ENCODE measurements at places on chromosomes 2 and 18. TPM values are rescaled to one million over a fixed set of nuclear protein-coding genes. Genes with fewer than 3 reads are reported as not detected.

GREB1L gene
- 0.58 TPM for total RNA-seq

DUSP19 gene
- total RNA-seq = 2.0 TPM

MYOM1 gene
- 7.9 TPM for total RNA-seq

NEURL3 gene
- total RNA-seq = 2.5 TPM

RAPGEF4 gene
- 1.5 TPM for total RNA-seq

TM4SF20 gene
- 4.2 TPM for total RNA-seq

PRKAG3 gene
- not detected for total RNA-seq

GAD1 gene
- not detected for total RNA-seq

EVX2 gene
- total RNA-seq = not detected

IL36RN gene
- not detected for total RNA-seq

C2orf78 gene
- not detected for total RNA-seq

FKBP7 gene
- total RNA-seq = 3.9 TPM

SS18 gene
- total RNA-seq = 43.9 TPM

NT5C1B gene
- total RNA-seq = not detected

KIAA2012 gene
- total RNA-seq = not detected

Measured in colonic mucosa (tissue), 4 donors.